ENCODE measurements at places on chromosomes 2 and 18.
A peak's percentile ranks its signal among the peaks of the same experiment; 100 is the strongest.

DNA sequence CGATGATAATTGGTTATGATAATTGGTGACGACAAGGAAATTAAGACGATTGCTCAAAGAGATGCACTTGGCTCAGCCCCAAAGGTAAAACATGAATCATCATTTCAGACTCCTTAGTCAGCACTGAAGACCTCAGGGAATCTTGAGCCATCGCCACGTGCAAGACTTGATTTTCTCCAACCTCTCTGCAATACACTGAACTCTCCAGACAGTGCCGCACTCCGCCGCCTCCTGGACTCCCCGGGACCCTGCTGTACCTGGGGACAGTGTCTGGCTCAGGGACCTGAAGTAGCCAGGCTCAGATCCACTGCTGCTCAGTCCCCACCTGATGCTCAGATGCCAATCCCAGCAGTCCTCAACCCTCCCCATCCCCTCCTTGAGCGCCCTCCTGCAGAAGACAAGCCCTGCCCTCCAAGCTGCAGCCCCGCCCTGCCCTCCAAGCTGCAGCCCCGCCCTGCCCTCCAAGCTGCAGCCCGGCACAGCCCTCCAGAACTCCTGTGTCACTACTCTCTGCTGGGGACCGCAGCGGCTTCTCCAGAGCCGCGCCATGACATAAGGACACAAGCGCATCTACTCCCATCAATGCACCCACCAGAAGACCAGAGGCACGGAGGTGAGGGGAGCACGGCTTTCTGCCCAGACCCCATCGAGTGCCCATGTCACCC, 1.1 kb downstream of the TMEM18 start:
- DNase-seq = peak; percentile 60

GRCh38 chr2:85566265-85566664, 5.0 kb upstream of the GGCX start:
- no peak for DNase-seq

- no peak for DNase-seq
These were observed 50.7 kb downstream of the ATIC start for GRCh38 chr2:215362562-215362904.

DNA sequence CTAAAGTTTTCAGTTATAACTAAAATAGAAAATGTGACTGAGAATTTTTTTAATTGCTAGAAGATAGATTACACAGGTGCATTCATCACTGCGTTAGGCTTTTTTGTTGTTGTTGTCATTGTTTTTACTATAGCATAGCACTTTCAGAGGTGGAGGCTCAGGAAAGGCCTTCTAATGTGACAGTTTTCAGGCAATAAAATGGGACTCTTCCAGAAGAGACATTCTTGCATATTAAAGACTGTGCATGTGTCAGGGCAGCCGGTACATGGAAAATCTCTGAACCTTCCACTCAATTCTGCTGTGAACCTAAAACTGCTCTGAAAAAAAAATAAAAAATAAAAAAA, 175.2 kb downstream of the METTL4 start:
- no peak for DNase-seq

GRCh38 chr2:31764169-31764568, 183.4 kb upstream of the SRD5A2 start:
- no peak for DNase-seq

DNA sequence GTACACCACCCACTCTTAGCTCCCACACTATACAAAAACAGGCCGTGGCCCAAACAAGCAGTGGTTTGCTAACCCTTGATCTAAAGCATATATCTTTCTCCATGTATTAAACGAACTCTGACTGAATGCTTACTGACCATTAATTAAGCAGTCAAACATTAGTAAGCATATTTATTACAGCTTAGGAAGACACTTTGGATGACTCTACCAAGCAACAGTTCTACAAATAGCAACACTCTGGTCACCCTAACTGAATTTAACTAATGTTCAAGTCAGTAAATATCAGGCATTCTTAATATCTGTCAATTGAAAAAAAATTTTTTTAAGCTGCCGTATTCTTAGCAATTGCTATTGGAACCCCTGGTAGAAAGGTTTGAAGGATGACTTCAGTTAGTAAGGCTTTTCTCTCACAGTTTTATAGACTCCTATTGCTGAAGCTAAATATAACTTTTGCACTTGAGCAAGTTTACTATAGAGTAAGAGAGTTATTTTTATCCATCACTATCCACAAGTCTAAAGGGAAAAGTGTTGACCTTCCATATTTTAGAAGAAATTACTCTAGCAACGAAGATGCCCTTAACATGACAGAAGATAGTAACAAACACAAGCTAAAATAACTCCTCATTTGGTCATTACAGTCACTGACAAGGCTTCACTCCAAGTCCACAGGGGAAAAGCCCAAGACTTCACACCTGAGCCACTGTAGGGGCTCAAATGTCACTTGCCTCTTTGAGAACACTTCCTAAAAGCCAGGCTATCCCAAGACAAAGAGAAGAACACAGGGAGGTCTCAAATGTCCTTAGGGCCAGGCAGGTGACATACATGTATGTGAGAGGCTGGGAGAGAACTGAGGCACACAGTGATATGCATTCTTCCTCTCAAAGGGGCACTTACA, 74.4 kb downstream of the RTN4 start:
- no peak for DNase-seq

DNA sequence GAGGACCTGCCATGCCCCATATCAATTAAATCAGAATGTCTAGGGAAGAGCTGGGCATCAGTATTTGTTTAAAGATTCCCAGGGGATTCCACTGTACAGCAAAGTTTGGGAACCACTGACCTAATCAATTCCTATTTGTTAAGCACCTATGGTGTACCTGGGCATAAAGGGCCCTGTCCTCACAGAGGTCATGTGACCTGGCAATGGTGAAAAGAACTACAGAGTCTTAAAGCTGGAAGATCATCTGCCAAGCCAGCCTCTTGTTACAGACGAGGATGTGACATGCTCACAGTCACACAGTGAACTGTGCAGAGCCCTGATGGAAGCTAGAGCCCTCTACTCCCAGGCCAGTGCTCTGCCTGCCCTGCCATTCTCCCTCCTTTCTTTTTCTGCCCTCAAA, 23.3 kb downstream of the SLC14A2 start:
- no peak for DNase-seq
